Dermis blood vessel endothelial cell (primary cell): ENCODE measurements at places on chromosomes 11 and 22. TPM values are rescaled to one million over a fixed set of nuclear protein-coding genes. Genes with fewer than 3 reads are reported as not detected.

The GLB1L2 gene
- 0.17 and 0.60 TPM in 2 replicates for total RNA-seq

The MFRP gene
- total RNA-seq, result not detected in 2 replicates

The DNHD1 gene
- total RNA-seq, result 2.6 and 5.1 TPM in 2 replicates

The IGLL5 gene
- not detected in 2 replicates for total RNA-seq

The CDHR5 gene
- not detected in 2 replicates for total RNA-seq

The DDI1 gene
- not detected in 2 replicates for total RNA-seq

The AMPD3 gene
- 1.0 and 2.3 TPM in 2 replicates for total RNA-seq

The PRG3 gene
- not detected in 2 replicates for total RNA-seq

The PGA5 gene
- not detected in 2 replicates for total RNA-seq

The DUSP18 gene
- 14.0 and 15.4 TPM in 2 replicates for total RNA-seq

The MYBPC3 gene
- total RNA-seq, result not detected in 2 replicates

The PKP3 gene
- 0.09 and 0.68 TPM in 2 replicates for total RNA-seq

The OR4X1 gene
- total RNA-seq, result not detected in 2 replicates

The OR2AG1 gene
- total RNA-seq, result not detected in 2 replicates

The CBLIF gene
- not detected in 2 replicates for total RNA-seq

The CDON gene
- 3.6 and 4.0 TPM in 2 replicates for total RNA-seq

The TMEM258 gene
- 27.9 and 41.0 TPM in 2 replicates for total RNA-seq

The APOL5 gene
- not detected in 2 replicates for total RNA-seq

The CBX7 gene
- 6.4 and 9.5 TPM in 2 replicates for total RNA-seq

The KIF18A gene
- 4.8 and 17.9 TPM in 2 replicates for total RNA-seq

The CRYBB2 gene
- total RNA-seq, result not detected in 2 replicates

The TRIM48 gene
- not detected in 2 replicates for total RNA-seq

The OR52I2 gene
- not detected in 2 replicates for total RNA-seq

The ALX4 gene
- not detected in 2 replicates for total RNA-seq

The CARD18 gene
- total RNA-seq, result not detected in 2 replicates

The ASCL2 gene
- total RNA-seq, result not detected in 2 replicates

The GGT5 gene
- 4.9 and 27.8 TPM in 2 replicates for total RNA-seq

The SLC5A1 gene
- not detected in 2 replicates for total RNA-seq

The CHRM1 gene
- total RNA-seq, result not detected in 2 replicates

The DHCR7 gene
- 41.9 and 110 TPM in 2 replicates for total RNA-seq

The MRGPRF gene
- 0.05 and 0.17 TPM in 2 replicates for total RNA-seq

The SLC35E4 gene
- 30.8 and 40.7 TPM in 2 replicates for total RNA-seq

The PLEKHB1 gene
- 0.33 and 0.34 TPM in 2 replicates for total RNA-seq

The ZP1 gene
- total RNA-seq, result not detected in 2 replicates

The ARHGEF17 gene
- 25.0 and 55.4 TPM in 2 replicates for total RNA-seq

The RAB38 gene
- total RNA-seq, result 0.34 and 1.6 TPM in 2 replicates
